Lower lobe of right lung (tissue), 2 donors: ENCODE measurements at places on chromosomes 11 and 22. TPM values are rescaled to one million over a fixed set of nuclear protein-coding genes. Genes with fewer than 3 reads are reported as not detected.

- DNase-seq, result no peak
Measured at GRCh38 chr22:21622919-21623647, 6.7 kb downstream of the YDJC start.

- no peak for DNase-seq
Measured at GRCh38 chr22:41528132-41528766, 16.0 kb downstream of the POLR3H start.

- no peak for DNase-seq
Measured at GRCh38 chr11:128532572-128533091, 54.7 kb downstream of the ETS1 start.

GRCh38 chr11:82995754-82996398 is 75.8 kb downstream of the RAB30 start:
- no peak for DNase-seq

DNA sequence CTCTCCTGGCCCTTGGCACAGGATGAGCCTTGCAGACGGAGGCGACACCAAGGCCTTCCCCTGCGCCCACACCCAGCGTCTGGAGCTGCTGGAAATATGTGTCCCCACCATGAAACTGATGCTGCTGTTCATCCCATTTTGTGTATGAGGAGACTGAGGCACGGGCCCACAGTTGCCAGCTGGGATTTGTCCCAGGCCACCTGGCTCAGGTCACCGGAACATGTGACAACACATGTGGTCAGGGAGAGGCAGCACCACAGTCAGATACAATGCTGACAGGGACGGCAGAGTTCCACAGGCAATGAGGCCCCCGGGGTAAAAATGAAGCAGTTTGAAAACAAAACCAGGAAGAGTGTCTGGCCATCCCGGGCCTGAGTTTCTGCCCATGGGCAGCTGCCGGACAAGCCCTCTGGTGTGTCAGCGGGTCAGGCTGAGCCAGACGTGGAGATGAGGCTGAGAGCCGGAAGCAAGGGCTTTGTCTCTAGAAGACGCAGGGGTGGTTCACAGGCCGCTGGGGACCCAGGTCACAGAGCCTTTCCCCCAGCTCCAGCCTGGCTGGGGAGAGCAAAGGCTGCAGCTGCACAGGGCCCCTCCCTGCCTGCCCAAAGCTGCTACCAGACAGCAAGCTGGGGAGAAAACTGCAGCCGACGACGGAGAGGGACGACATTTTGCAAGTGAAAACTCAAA is 80.7 kb downstream of the CDKN1C start:
- DNase-seq, result peak; percentile 44

DNA sequence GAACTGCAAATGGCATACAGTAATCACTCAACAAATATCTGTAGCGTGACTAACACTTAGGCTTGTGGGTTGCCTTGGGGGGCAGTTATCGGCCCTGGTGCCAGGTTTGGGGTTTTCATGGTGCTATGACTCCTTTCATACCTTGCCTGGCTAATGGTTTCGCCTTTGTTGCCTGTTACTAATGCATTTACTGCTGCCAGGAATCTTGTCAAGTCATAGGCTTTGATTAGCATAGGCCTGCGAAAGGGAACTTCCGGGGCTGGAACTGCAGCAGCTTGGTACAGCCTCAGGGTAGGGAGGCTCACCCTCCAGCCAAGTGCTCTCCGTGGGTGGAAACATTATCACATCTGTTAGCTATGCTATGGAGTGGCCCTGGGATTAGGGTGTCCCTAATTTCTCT is 13.2 kb downstream of the SLC25A18 start:
- no peak for DNase-seq

GRCh38 chr11:73990730-73991129 is 8.1 kb upstream of the UCP2 start:
- no peak for DNase-seq

- DNase-seq, result no peak
Measured at GRCh38 chr11:116693593-116694348, 79.0 kb downstream of the BUD13 start.

DNA sequence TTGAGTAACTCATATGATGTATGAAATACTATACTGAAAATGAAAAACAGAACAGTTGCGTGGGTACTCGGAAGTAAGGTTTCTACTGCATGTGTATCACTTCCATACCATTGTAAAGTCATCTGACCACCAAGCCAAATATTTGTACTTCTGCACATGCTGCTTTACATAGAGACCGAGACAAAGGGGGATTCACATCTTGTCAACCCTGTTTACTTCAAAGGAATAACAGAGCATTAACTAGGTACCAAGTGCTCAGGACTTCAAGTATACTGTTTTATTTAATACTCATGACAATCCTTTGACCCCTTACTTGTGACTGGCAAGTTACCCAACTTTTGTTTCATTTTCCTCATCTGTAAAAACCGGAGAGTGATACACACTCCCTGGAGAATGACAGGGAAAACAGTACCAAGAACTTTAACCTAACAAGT is 9.9 kb downstream of the MAPK1 start:
- no peak for DNase-seq

GRCh38 chr11:59810911-59811259 is 307 bp upstream of the MRPL16 start:
- no peak for DNase-seq

GRCh38 chr11:118521892-118522311 is 5.4 kb upstream of the TTC36 start:
- no peak for DNase-seq

GRCh38 chr11:17013548-17014320 is 480 bp downstream of the PLEKHA7 start:
- peak; percentile 60 for DNase-seq

GRCh38 chr22:27776650-27776958 is 25.0 kb downstream of the MN1 start:
- DNase-seq, result no peak

- no peak for DNase-seq
Measured at GRCh38 chr11:5891216-5891800, 1.7 kb upstream of the OR52E5 start.

GRCh38 chr11:63572026-63572688 is 9.0 kb upstream of the PLAAT2 start:
- DNase-seq, result no peak

- no peak for DNase-seq
Measured at GRCh38 chr22:44408829-44409192, 89.2 kb downstream of the RTL6 start.

DNA sequence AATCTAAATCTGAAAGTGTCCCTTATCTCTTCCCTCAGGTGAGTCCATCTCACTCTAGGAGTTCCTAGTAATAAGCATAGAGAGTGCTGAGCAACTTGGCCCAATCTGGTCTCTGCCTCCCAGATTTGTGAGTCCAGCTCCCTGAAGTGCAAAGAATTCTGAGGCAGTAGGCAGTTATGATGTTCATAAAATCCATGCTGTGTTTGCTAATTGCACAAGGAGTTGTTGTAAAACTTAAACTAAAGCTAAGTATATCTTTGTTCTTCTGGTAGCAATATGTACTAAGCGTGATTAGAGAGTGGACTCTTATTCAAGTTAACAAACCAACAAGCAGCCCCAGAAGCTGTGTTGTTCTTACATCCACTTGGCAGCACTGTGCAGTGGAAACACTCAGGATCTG is 7.6 kb upstream of the PTH start:
- no peak for DNase-seq

GRCh38 chr11:111269146-111269868 is 23.8 kb downstream of the POU2AF2 start:
- DNase-seq, result no peak

DNA sequence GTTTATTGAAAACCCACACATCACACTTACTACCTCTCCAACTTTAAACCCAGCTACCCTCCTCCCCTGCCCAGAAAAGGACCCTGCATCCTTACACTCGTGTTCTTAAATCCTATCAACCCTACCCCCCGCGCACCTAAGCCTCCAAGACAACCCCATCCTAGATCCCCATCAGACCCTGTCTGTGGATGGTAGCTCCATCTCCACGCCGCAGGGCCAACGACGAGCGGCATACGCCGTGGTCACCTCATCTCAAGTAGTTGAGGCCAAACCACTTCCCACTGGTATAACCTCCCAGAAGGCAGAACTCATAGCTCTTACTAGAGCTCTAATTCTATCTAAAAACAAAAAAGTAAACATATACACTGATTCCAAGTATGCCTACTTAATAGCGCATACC is 9.4 kb upstream of the OR56A3 start:
- DNase-seq, result no peak

GRCh38 chr11:62689421-62690183 is at the start of gene LRRN4CL:
LRRN4CL (minus strand) TSS chr11:62689530; CDS start chr11:62688508, 1,022 bp downstream.
- DNase-seq, result no peak

GRCh38 chr22:49958366-49958921 is 2.1 kb upstream of the PIM3 start:
- no peak for DNase-seq

DNA sequence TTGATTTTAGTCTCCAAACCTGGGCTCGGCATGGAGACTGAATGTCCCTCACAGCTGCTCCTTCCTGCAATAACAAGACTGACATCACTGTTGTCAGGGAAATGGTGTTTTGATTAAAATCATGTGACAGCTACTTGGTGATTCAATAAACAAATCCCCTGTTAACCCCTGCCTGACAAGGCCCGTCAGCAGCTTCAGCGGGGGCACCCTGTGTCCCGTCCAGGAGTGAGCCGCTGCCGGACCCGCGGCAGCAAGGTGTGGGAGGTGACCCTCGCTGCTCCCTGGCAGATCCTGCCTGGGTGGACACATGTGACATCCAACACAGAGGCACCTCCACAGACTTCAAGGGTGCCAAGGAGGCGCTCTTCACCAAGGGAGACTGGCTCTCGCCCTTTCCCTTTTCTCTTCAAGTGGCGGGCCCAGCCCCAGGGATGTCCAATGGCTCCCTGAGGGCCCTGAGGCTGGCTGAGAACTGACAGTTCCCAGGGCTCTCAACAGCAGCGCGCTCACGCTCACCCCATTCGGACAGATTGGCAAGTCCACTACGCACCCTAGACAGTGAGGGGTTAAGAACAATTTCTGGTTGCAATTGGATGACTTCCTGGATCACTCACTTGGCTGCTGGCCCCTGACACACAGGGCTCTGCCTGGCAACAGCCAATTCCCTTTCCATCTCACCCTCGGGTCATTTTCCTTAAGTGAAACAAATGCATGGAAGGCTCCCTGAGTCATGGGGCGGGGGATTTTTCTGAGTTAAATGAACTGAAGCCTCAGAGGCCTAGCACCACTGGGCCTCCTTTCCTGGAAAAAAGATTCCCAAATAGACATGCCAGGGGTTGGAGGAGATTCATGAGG is 30.7 kb downstream of the PPP2R1B start:
- no peak for DNase-seq

DNA sequence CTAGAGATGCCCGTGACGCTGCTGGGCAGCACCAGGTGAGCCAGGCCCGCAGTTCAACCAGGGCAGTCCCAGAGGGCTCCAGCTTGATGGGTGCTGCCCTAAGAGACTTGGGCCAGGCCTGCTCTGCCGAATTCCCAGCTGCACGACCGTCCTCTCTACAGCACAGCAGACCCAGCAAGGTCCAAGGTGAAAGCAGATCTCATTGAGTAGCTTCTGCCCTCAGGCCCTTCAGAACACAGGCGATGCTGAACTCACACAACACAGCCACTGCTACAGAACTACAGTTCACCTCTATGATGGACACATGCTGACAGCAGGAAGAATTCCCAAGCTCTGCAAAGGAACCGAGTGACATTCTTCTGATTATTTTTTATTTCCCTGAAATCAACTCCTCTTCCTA is 81.6 kb downstream of the MICAL3 start:
- DNase-seq, result no peak

- DNase-seq, result no peak
Measured at GRCh38 chr11:70555078-70555477, 156.7 kb downstream of the CTTN start.

DNA sequence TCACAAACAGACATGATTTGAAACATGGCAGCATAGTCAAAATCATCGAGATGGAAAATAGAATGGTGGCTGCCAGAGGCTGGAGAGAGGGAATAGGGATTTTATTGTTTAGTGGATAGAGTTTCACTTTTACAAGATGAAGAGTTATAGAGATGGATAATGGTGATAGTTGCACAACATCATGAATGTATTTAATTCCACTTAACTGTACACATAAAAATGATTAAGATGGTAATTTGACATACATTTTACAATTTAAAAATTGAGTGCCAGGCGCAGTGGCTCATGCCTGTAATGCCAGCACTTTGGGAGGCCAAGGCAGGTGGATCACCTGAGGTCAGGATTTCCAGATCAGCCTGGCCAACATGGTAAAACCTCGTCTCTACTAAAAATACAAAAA is 21.2 kb downstream of the TTC28 start:
- DNase-seq, result no peak

GRCh38 chr11:111523343-111523742 is 8.8 kb downstream of the HOATZ start:
- no peak for DNase-seq

Gene POTEH
- total RNA-seq, result not detected

Gene MICAL2
- total RNA-seq, result 127 TPM

Gene SULT4A1
- not detected for total RNA-seq

Gene AQP11
- total RNA-seq, result 0.18 TPM

Gene PRR5
- total RNA-seq, result 9.6 TPM

Gene UPK3A
- total RNA-seq, result not detected

Gene RCOR2
- total RNA-seq, result 0.18 TPM

Gene OR51E2
- not detected for total RNA-seq

Gene OR5P2
- 2.2 TPM for total RNA-seq

Gene CHST1
- 4.6 TPM for total RNA-seq

Gene OR4D5
- not detected for total RNA-seq

Gene TECTA
- 0.59 TPM for total RNA-seq

Gene MUC2
- not detected for total RNA-seq

Gene CCDC87
- 0.50 TPM for total RNA-seq

Gene OR52N4
- not detected for total RNA-seq

Gene KCNJ5
- 12.9 TPM for total RNA-seq

Gene GLB1L3
- 0.27 TPM for total RNA-seq
